ENCODE measurements at places on chromosomes 4 and X.

GRCh38 chrX:46381630-46382029 lies 163.6 kb downstream of the ZNF674 start:
- DNase-seq = no peak

DNA sequence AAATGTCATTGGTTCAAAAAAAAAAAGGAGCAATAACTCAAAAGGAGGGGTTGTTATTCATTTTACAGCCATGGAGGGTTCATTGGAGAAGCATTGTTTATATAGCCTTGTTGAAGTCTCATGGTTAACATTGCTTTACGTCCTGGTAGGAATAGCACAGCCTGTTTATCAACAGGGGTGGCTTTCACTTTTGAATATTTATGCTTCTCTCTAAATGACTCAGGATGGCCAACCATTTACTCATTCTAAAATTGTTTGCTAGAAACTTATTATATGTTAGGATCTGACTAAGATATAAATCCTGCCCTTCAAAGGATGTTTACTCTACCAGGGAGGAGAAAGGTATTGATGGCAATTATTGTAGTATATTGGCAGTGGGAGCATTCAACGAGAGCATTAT lies 534.1 kb upstream of the GALNTL6 start:
- DNase-seq = no peak

- DNase-seq = no peak
These were observed 279.2 kb downstream of the QDPR start for GRCh38 chr4:17232566-17233253.

DNA sequence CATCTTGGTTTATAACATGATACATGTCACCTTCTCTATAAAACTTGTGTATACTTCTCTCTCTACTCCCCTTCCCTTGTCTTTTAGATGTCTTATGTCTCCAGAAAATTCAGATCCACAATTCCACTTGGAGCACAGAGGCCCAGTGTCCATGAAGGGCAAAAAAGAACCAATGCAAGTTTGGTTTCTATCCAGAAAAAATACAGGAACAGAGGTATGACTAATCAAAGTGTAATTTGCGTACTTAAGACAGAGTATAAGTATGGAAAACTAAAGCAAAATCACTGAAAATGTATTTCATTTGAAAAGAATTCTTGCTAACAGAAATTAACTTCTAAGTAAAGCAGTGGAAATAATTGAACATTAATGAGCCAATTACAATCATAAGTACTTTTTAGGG lies 46.2 kb downstream of the GUCY1B1 start:
- DNase-seq = no peak

DNA sequence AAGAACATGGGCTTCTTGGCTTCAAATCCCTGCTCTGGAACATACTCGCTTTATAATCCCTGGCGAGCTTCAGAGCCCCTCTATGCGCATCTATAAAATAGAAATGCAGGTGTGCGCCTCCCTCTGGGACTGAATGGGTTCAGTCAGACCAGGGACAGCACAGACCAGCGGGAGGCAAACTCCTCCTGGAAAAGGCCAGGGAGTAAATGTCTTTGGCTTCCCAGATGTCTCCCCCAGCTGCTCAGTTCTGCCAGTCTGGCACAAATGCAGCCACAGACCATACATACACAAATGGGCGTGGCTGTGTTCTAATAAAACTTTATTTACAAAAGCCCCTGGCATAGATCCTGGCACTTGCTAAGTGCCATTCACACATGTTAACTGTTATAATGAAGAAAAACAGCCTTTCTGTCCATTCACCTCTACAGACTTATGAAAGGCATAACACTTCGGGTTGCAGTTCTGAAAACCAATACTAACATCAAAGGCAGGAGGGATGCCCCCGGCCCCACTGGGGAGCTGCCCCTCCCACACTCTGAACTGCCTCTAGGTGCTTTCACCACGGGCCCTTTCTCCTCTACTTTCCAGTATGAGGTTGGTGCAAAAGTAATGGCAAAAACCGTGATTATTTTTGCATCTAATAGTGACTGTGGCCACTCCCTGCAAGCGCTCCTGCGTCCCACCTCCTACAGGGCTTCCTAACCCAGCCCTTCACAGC lies 4.6 kb downstream of the JAKMIP1 start:
- no peak for DNase-seq

GRCh38 chrX:45771114-45771513 lies 570.4 kb upstream of the DIPK2B start:
- no peak for DNase-seq

DNA sequence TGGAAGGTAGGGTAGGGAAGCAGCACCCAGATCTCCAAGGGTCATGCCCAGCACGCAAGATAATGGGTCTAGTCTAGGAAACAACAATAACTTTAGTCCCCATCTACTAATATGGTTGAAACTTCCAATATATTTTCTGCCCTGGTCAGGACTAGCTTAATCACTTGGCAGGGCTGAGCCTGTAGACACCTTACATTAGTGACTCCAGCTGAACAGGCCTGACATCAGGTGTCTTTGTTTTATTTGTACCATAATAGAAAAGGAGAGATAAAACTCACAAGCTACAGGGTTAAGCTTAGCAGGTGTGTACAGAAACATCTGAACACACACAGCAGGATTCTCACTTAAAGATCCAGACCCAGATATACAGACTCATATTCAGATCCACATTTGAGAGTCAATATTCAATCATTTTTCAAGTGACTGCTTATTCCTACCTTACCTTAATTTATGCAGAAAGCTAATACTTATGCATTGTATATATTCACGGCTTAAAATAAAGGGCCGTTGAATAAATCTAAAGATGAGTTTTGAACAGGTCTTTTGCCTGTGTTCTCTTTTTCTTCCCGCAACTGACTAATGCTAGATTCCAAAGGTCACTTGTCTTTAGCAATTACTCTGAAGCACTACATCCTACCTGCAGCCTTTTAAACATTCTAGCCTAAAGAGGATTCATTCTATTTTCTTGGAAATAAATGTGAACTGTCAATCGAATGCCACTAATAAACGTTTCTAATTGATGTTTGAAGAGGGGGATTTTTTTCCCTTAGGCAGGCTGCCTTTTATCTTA lies 745.3 kb downstream of the RPA4 start:
- DNase-seq = no peak

DNA sequence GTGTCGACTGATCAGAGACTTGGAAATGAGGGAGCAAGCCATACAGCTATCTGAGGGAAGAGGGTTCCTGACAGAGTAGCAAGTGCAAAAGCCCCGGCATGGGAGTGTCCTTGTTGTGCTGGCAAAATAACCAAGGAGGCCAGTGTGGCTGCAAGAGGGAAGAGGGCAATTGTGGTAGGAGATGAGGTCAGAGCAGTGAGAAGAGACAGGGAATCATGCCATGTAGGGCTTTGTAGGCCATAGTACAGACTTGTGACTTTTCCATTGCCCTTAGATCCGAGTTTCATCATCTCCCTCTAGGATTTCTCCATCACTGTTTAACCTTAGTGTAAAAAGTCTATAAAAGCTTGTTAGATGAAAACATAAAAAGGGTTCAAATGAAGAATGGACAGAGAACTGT lies 76.2 kb downstream of the DOCK11 start:
- no peak for DNase-seq

- DNase-seq = no peak
These were observed 487.9 kb upstream of the GALNT7 start for GRCh38 chr4:172680691-172681090.

- no peak for DNase-seq
These were observed 6.5 kb upstream of the RBBP7 start for GRCh38 chrX:16876696-16877095.

- no peak for DNase-seq
These were observed 48.1 kb downstream of the PCDH7 start for GRCh38 chr4:30768277-30768676.

DNA sequence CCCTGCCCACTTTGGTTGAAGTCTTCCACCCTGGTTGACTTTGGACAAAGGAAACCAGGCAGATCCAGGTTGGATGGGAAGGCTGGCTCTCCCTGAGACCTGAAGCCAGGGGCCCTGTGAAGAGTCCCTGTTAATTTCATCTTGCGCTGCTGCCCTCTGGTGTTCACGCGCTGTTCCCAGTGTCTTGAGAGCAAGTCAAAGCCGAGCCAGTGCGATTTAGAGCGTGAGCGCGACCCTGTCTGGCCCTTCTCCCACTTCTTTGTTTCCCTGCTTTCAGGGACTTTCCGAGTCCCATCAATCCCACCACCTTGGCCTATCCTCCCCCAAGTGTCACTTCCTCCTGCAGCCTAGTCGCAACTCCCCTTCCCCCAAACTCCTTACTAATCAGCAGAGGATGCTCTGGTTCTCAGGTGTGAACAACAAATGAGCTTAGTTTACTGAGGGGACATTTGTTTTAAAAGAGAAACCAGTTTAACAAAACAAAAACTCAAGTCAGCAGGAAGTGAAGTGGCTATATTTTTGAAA lies 25.8 kb upstream of the CHRNA9 start:
- no peak for DNase-seq

DNA sequence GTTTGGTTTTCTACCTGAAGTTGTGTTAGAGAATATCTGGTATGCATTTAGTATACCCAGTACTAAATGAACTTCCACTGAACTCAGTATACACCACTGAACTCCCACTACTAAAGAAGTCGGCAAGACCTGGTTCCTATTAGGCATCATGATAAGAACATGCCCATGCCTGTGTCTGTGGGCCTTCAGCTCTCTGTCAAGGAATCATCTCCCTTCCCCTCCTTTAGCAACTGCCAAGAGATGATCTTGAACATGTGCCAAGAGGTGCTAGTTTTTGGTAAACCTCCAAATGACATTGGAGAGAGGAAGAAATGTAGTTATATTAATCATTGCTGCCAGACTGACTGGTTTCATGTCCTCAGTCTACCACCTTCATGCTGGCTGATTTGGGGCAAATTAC lies 113.2 kb downstream of the ATP10D start:
- no peak for DNase-seq

DNA sequence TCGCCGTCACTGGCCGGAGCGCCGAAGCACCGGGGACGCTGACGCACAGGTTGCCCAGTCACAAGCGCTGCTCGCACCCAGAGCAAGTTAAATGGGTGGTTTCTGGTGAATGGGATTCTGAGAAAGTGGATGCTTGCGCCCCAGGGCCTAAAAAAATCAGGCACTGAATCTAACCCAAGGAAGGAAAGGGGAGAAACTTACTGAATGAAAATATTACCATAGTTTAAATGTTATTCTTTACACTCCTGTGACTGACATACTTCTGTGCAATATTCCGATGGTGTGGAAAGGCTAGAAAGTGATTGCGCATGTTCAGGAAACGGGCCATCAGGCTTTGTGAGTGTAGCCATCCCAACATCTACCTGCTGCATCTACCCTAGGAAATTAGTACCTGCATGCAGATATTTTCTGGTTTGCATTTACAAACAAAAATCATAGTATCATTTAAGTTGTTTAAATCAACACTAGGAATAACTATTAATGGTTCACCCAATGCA lies 838 bp upstream of the ABCG2 start:
- DNase-seq = no peak

- no peak for DNase-seq
These were observed 16.5 kb upstream of the ENPP6 start for GRCh38 chr4:184234155-184234554.

- no peak for DNase-seq
These were observed 586.9 kb downstream of the TMA16 start for GRCh38 chr4:164081371-164081770.

GRCh38 chrX:40050532-40050931 lies 47.2 kb downstream of the BCOR start:
- no peak for DNase-seq

DNA sequence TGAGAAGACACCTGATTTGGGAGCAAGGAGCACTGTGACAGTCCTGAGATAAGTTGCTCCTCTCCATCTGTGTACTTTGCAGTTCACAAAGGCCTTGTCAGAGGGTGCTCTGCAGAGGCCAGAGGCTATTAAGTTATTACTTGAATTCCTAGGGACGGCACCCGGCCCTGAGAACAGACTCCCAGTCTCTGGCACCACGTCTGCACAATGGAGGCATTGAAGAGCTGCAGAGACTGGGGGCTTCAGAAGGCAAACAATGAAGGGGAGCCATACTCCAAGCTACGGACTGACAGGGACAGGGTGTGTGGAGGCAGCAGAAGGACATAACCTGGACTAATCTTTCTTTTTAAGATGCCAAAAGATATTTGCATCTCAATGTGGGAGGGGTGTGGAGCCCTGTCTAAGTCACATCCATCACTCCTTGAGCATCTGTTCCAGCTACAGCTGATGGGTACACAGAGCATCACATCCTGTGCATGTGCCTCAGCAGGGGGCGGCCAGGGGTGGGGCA lies 11.5 kb downstream of the RASGEF1B start:
- no peak for DNase-seq

GRCh38 chrX:69319376-69319775 lies 154.1 kb upstream of the PJA1 start:
- no peak for DNase-seq

- peak; percentile 71 for DNase-seq
These were observed 8.6 kb upstream of the ZNF157 start for GRCh38 chrX:47361538-47362511.

- DNase-seq = no peak
These were observed 42.3 kb upstream of the PPARGC1A start for GRCh38 chr4:23932186-23932585.

- DNase-seq = no peak
These were observed 64.5 kb upstream of the MMAA start for GRCh38 chr4:145554691-145555090.

- DNase-seq = no peak
These were observed 21.1 kb upstream of the MAP7D3 start for GRCh38 chrX:136272325-136272724.

GRCh38 chrX:107398115-107398514 lies 51.3 kb upstream of the FRMPD3 start:
- DNase-seq = no peak

DNA sequence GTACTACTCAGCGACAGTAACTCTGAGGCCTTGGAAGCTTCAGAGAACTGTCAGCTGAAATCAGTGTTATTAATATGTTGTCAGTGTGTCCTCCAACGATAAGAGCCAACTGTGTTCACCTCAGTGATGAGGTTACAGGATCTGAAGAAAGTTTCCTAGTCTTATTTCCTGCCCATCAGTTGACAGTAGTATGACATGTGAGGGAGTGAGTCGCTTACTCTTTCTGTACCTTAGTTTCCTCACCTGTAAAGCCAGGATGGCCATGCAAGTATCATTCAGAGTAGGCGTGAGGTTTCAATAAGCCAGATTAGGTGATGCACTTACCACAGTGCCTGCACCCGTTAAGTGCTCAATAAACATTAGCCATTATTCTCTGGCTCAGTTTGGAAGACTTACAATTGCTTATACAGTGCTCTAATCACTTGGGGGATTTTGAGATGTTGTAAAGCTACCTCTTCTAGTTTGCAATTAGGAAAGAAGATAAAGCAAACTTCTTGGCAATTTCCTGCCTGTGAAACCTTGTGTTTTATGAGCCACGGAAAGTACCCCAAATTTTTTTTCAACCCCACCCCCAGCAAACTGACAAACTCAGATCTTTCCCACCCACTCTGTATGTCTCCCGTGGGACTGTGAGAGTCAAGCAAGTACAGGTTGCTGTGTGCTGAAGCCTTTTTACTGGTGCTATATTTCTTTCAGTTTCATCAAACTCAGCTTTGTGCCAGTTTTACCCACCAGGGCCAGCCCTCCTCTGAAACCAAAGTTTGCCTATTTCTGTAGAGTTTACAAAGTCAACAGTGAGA lies 62.2 kb downstream of the ANXA3 start:
- DNase-seq = no peak

- DNase-seq = no peak
These were observed 244.3 kb downstream of the ARHGAP10 start for GRCh38 chr4:147975933-147976928.

GRCh38 chrX:41184312-41184711 lies 99.1 kb downstream of the USP9X start:
- no peak for DNase-seq

GRCh38 chrX:16664626-16665025 lies 14.7 kb downstream of the S100G start:
- no peak for DNase-seq

- DNase-seq = no peak
These were observed 16.8 kb upstream of the COX18 start for GRCh38 chr4:73086095-73086868.

Data from GM18507 (cell line).